ENCODE measurements at places on chromosomes 5 and 9. TPM values are rescaled to one million over a fixed set of nuclear protein-coding genes. Genes with fewer than 3 reads are reported as not detected.

- no peak overlapping the region for H3K4me3 ChIP-seq
- peaks cover 7% of the 10 kb centered on the region for H3K4me1 ChIP-seq
- no peak for DNase-seq
- no peaks in the 10 kb centered on the region for H3K36me3 ChIP-seq
- H3K27ac ChIP-seq: no peak overlapping the region
Observed at GRCh38 chr5:57818397-57818796, 335.8 kb upstream of the ACTBL2 start.

GRCh38 chr5:68269820-68270219 lies 54.3 kb downstream of the PIK3R1 start:
- H3K4me3 ChIP-seq: no peak overlapping the region
- H3K4me1 ChIP-seq: peaks cover 58% of the 10 kb centered on the region
- no peaks in the 10 kb centered on the region for H3K36me3 ChIP-seq
- no peaks in the 10 kb centered on the region for H3K27me3 ChIP-seq
- no peak overlapping the region for H3K27ac ChIP-seq

GRCh38 chr9:292915-293314 lies 78.2 kb downstream of the DOCK8 start:
- H3K27me3 ChIP-seq: no peaks in the 10 kb centered on the region

GRCh38 chr5:73321757-73322436 lies 126.7 kb downstream of the FOXD1 start:
- H3K4me1 ChIP-seq: no peaks in the 10 kb centered on the region
- no peaks in the 10 kb centered on the region for H3K36me3 ChIP-seq
- no peak overlapping the region for H3K4me3 ChIP-seq
- H3K27me3 ChIP-seq: no peaks in the 10 kb centered on the region

- no peaks in the 10 kb centered on the region for H3K27me3 ChIP-seq
- no peak overlapping the region for H3K4me3 ChIP-seq
- H3K27ac ChIP-seq: no peak overlapping the region
- no peak for DNase-seq
- no peaks in the 10 kb centered on the region for H3K36me3 ChIP-seq
Observed at GRCh38 chr9:76962732-76963131, 56.7 kb upstream of the FOXB2 start.

GRCh38 chr5:133814152-133814551 lies 154.3 kb downstream of the C5orf15 start:
- no peaks in the 10 kb centered on the region for H3K36me3 ChIP-seq
- H3K4me3 ChIP-seq: no peak overlapping the region
- no peak overlapping the region for H3K27ac ChIP-seq
- DNase-seq: no peak

The LIFR gene
- total RNA-seq: 80.0 TPM

The AFAP1L1 gene
- 35.5 TPM for total RNA-seq

The CDC26 gene
- total RNA-seq: 24.7 TPM

Measured in gastrocnemius medialis (tissue), 4 donors.